ENCODE measurements at places on chromosomes 2 and 18. TPM values are rescaled to one million over a fixed set of nuclear protein-coding genes. Genes with fewer than 3 reads are reported as not detected.

- no peak for DNase-seq
These were observed 48.8 kb downstream of the PTRHD1 start for GRCh38 chr2:24744356-24744755.

The CD207 gene
- not detected for total RNA-seq

- no peak for DNase-seq
These were observed 81.2 kb downstream of the ARHGAP15 start for GRCh38 chr2:143210446-143210819.

DNA sequence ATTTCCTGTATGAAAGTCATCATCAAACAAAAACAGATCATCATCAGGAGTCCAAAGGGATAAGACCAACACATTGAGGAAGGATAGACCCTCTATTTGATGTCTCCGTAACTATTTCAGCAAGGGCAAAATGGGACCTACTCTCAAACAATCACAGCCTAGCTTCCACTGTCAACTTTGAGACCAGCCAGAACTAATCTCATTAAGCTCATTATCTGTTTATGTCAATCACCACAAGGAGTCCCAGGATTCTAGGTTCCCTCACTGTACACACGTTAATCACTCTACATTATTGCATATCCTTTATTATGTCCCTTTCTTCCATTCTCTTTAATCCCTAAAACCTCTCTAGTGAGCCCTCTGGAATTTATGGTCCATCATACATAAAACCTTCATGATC lies 370.3 kb upstream of the LINC00305 start:
- DNase-seq: no peak

The KCNIP3 gene
- not detected for total RNA-seq

DNA sequence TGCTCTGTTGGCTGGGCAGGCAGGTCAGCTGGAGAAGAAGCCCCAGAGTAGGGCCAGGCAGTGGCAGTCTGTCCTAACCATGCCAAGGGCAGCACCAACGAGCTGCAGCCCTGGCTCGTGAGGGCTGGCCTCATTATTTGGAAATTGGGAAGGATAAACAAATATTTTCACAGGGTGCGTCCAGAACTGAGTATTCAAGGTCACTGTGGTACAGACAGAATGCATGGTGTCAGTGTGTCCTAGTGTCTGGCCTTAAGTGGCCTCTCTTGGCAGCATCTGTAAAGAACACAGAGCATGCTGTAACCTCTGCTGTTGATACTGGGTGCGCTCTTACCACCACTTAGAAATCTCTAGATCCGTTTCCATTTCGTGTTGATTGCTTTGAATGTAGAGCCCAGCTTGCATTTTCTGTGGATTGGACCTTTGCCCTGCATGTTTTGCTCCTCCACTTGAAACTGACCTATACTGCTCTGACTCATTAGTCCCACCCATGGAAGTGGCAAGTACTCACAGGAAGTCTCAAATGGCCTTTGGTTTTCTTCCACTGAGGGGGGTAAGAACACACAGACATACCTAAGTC lies 88.2 kb downstream of the GREB1L start:
- no peak for DNase-seq

- no peak for DNase-seq
These were observed 89.8 kb downstream of the PRPF40A start for GRCh38 chr2:152627351-152627957.

DNA sequence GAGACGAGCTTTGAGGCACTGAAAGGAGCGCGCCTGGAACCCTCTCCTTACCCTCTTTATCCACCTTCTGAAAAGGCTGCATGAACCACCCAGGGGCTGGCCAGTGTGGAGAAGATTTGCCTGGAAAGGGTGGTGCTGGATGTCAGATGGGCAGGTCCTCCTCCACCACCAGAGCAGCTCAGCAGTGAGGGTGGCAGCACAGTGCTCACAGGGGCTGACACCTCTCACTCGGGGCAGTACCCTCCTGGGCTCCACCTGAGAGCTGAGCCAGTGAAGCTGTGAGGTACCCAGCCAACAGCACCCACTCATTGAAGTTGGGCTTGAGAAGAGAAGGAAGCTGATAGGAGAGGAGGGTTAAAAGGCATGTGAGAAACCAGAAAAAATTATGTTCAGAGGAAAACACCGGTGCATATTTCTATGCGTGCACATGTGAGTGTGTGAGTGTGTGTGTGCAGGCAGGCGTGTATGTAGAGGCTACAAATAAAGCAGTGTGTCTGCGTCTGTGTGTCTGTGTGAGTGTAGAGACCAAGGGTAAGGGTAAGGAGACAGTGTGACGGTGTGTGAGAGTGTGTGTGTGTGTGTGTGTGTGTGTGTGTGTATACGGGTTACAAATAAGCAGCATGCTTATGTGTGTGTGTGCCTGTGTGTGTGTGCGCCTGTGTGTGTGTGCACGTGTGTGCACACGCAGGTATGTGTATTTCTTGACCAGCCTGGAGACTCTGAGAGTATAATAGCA lies 40.7 kb downstream of the TEX44 start:
- no peak for DNase-seq

DNA sequence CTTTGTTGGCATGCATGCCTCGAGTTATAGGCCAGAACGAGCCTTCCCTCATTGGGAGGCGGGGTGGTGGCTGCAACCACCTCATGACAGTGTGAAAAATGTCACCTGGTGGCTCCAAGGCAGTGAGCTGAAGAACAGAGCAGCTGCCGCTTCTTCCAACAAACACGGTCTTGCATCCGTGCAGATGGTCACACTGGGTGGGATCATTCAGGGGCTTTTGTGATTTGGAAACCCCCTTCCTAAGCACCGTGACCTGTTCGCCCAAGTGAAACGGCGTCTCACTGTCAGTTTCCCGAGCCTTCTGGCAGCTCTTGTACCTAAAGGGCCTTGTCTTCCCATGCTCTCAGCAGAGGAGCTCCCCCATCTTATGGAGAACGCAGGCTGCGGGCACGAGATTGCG lies 159.7 kb downstream of the NAPG start:
- no peak for DNase-seq

GRCh38 chr2:191760655-191761262 lies 82.8 kb downstream of the NABP1 start:
- DNase-seq: no peak

GRCh38 chr2:151289972-151290866 lies 751 bp upstream of the NMI start:
- DNase-seq: no peak

DNA sequence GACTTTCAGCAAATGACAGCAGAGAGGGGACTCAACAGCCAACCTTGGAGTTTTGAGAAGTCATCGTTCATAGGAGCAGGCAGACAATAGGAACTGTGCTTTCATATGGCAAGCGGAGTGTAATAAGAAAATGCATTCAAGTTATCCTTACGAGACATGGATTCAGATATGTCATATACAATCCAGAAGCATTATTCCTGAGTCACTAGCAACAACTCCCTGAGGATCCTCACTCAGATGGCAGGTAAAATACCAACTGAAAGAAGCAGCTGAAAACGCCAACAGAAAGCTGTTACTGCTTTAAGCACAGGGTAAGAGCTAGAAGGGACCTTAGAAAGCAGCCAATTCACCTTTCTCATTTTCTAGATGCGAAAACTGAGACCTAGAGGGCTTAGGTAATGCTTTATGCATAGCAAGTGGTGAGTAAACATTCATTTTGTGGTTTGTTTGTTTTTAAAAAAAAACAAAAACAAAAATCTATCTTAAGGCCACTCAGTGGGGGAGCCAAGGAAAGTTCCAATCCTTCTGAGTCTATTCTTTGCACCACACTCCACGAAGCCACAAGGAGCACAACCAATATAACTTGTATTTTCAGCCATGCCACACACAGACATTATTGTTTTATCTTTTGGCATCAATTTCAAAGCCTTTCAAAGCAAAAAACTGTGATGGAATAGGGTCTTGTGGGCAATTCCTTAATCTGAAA lies 89.1 kb upstream of the RIOK3 start:
- no peak for DNase-seq

DNA sequence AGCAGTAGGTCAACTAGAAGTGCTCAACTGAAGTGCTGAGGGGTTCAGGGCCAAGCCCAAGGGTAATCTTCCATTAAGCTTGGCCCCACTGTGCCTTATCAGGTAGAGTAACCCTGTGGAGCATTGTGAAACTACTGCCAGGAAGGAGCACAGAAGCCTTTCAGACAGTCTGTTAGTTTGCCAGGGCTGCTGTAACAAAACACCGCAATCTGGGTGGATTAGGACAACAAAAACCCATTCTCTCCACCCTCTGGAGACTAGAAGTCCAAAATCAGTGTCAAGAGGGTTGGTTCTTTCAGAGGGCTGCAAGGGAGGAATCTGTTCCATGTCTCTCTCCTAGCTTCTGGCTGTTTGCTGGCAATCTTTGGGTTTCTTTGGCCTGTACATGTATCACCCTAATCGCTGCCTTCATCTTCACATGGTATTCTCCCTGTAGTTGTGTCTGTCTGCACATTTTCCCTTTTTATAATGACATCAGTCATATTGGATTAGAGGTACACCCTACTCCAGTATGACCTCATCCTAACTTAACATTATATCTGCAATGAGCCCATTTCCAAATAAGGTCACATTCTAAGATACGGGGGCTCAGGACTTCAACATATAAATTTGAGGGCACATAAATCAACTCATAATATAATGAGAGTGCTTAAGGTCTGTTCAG lies 21.2 kb downstream of the VIT start:
- DNase-seq: no peak

The POTEJ gene
- not detected for total RNA-seq

- DNase-seq: no peak
These were observed 415.4 kb upstream of the RGPD4 start for GRCh38 chr2:107411267-107411666.

GRCh38 chr2:42568401-42569115 lies at the start of gene MTA3:
TSS of gene MTA3 (plus strand) at chr2:42568632. CDS start at chr2:42568746, 114 bp downstream.
- DNase-seq: peak; percentile 46

The ARMC9 gene
- 1.9 TPM for total RNA-seq

GRCh38 chr18:61727241-61728193 lies 165.3 kb downstream of the RNF152 start:
- no peak for DNase-seq

The LIMS4 gene
- not detected for total RNA-seq

DNA sequence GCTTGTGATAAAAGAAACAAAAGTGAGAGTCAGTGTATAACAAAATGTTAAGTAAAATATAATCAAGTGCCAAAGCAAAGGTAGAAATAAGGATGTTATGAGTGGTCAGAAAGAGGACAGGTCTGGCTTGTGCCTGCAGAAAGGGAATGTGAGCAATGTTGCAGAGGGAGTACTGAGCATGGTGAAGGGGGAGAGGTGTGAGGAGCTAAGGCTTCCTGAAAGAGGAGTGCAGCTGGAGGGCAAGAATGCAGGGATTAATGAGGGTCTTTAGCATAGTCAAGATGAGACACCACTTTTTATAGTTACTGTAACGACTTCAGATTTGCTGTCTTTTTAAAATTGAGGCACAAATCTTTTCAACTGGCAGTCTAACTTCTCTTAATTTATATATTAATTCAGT lies 22.0 kb upstream of the FIGN start:
- DNase-seq: no peak

The ASB18 gene
- total RNA-seq: not detected

The SYT4 gene
- total RNA-seq: not detected

The MOGAT1 gene
- total RNA-seq: not detected

The DRC1 gene
- total RNA-seq: not detected

GRCh38 chr2:64601785-64602391 lies 51.8 kb downstream of the SERTAD2 start:
- DNase-seq: no peak

The CAVIN2 gene
- 0.40 TPM for total RNA-seq

DNA sequence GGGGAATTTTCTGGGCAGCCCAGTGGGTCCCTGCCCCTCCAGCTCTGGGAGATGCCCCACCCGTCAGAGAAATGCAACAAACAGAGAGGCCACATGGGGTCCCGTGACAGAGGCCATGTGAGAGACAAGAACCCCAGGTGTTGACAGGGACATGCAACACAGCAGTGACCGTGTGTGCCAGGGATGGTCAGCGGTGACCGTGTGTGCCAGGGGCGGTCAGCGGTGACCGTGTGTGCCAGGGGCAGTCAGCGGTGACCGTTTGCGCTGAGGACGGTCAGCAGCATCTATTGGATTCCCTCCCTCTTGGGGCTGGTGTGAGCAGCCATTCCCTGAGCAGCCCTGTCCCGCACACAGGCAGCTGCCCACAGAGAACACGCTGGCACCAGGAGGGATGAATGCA lies 146.6 kb upstream of the OTOS start:
- no peak for DNase-seq

DNA sequence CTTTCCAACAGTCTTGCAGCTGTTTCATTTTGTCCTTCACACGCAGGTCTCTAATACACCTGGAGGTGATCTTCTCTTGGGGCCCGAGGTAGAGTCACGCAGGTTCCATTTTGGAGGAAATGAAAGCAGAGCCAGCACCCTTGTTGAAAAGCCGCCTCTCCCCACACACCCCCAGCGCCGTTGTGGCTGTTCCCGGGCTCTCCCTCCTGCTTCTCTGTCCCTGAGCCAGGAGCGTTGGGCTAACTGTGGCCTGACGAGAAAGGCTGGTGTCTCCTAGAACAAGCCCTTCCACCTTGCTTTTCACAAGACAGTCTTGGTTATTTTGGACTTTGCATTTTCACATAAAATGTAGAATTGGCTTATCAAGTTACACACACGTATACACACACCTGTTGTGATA lies 16.3 kb downstream of the SNED1 start:
- no peak for DNase-seq

The TMEM17 gene
- total RNA-seq: not detected

DNA sequence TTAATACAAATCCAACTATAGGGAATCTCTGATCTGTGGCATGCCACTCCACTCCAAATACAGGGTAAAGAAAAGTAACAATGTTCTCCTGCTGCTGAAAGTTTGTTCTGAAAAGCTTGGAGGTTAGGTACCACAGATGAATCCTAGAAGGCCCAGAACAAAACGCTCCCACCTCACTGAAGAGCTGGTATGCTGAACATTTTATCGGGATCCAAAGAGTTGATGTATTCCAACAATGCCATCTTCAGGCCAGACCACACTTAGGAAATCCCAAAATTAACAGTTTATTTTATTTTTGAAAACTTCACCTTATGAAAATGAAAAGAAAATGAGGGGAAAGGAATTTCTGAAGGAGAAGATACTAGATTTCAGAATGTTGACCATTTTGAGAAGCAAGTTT lies 145.1 kb upstream of the CDH19 start:
- no peak for DNase-seq

- DNase-seq: no peak
These were observed 510.3 kb downstream of the ZNF804A start for GRCh38 chr2:185108588-185108987.

GRCh38 chr18:6504605-6505497 lies 90.1 kb upstream of the L3MBTL4 start:
- no peak for DNase-seq

GRCh38 chr2:102143450-102143985 lies 972 bp downstream of the IL1R1 start:
- DNase-seq: no peak

DNA sequence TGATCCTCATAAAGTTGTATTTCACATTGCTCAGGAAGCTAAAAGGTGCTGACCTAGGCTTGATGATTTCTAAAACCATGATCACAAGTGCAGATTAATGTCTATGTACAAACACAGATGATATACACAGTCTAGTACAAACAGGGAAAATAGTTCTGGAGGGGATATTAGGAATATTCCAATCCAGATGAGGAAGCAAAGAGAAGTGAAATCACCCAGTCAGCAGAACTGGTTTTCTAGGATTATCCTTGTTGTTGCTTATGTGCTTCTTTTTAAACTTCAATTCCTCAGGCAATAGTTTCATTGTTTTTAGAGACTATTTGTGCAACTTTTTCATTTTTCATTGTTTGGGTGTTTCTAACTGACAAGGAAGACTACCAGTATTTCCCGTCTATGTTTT lies 4.7 kb downstream of the IL1A start:
- DNase-seq: no peak
